ENCODE measurements at places on chromosomes 13 and 19.
A peak's percentile ranks its signal among the peaks of the same experiment; 100 is the strongest.

GRCh38 chr13:98485561-98485960, 91.3 kb downstream of the STK24 start:
- DNase-seq, result no peak

DNA sequence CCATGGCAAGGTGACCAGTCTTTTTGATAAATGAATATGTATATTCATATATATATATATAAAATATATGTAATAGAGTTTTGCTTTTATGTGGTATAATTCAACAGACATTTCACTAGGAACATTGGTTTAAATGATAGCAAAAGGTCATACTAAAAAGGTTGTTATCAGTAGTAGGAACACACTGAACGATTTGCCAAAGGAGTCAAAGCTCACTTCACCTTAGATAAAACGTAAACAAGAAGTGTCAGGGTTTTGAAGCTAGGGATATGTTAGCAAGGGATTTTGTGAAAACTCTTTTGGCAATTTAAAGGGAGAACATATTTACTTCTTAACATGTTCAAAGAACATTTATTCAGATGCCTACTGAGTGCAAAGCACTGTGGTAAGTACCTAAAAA, 8.0 kb upstream of the HS6ST3 start:
- DNase-seq, result no peak

DNA sequence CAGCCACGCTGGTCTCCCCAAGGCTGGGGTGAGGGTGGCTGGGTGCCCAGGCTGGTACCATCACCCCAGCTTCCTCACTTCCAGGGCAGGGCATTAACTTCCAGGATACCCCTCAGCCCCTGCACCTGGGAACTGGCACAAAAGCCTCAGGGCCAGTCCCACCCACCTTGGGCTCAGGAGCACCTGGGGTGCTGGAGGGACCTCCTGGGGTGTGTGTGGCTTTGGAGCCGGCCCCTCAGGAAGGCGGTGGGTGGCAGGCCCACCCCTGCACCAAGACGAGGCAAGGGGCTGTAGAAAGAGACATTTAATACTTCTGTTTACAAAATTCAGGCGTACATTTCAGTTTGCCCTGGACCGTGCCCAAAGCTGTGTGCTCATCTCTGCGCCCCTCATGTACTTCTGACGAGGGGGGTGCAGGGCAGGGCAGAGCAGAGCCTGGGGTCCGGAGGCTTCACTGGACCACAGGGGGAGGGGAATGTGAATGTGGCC, 16.8 kb downstream of the MPND start:
- no peak for DNase-seq

DNA sequence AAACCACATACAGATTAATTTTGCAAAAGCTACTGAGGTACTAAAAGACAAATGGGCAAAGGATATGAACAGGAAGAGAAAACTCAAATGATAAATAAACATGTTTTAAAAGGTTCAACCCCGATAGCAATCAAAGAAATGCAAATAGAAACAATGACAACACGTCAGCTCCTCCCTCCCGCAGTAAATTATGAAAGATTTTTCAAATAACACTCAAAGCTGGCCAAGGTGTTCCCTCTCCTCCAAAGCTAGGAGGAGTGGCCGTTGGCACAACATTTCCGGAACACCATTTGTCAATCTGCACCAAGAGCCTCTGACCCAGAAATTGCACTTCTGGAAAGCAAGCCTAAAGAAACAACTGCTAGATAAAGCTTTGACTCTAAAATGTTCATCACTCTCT, 28.3 kb downstream of the INSR start:
- DNase-seq, result no peak

GRCh38 chr13:30429721-30430694, 7.7 kb downstream of the UBE2L5 start:
- DNase-seq, result peak; percentile 60

DNA sequence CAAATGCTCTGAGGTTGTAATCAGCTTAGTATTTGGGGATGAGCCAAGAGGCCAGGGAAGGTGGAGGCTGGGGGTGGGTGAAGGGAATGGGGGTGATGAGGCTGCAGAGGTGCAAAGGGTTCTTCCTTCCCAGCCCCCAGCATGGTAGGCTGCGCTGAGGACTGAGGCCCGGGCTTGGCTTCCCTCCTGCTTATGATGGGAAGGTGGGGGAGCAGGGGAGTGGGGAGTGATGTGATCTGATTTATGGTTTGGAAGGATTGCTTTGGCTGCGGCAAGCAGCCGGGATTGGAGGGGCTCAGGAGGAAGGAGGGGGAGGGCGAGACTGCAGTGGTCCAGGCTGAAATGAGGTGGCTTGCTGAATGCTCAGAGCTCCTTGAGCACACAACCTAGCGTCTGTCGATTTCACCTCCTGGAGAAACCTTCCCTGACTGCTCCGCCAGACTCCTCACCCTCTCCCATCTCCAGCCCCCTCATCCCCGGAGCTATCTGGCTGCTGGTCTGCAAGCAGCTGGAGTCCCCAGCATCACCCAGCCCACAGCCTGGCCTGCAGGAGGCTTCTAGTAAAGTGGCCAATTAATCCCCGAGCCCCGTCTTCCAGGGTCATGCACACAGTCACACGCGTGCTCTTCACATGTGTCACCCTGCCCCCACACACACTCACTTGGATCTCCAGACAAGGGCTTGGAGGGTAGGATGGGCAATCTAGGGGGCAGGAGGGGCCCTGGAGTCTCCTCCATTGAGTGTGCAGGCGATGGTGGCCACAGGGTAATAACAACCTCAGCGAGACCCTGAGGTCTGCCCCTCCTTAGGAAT, 757 bp upstream of the CLEC11A start:
- no peak for DNase-seq

DNA sequence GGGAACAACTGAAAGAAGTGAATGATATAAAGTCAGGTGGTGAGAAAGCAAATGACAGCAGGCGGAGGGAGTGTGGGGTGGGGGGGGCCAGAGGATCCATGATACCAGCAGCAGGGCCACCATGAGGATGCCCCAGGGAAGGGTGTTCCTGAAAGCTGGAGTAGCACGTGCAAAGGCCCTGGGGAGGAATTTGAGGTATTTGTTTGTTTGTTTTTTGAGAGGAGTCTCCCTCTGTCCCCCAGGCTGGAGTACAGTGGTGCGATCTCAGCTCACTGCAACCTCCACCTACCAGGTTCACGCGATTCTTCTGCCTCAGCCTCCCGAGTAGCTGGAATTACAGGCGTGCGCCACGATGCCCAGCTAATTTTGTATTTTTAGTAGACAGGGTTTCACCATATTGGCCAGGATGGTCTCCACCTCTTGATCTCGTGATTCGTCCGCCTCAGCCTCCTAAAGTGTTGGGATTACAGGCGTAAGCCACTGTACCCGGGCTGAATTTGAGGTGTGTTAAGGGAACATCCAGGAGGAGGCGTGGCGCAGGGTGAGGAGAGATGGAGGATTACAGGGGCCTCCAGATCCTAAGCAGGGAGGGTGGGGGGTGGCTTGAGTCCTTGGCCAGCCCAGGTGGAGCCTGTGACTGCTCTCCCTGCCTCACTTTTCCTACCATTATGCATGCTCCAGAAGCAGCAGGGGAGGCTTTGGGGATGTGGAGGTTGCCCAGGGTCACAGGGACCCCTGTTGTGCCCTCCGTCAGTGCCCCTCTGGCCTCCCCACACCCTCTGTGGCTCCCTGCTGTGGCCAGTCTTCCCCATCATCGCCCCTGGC, 12.4 kb upstream of the JUND start:
- no peak for DNase-seq

DNA sequence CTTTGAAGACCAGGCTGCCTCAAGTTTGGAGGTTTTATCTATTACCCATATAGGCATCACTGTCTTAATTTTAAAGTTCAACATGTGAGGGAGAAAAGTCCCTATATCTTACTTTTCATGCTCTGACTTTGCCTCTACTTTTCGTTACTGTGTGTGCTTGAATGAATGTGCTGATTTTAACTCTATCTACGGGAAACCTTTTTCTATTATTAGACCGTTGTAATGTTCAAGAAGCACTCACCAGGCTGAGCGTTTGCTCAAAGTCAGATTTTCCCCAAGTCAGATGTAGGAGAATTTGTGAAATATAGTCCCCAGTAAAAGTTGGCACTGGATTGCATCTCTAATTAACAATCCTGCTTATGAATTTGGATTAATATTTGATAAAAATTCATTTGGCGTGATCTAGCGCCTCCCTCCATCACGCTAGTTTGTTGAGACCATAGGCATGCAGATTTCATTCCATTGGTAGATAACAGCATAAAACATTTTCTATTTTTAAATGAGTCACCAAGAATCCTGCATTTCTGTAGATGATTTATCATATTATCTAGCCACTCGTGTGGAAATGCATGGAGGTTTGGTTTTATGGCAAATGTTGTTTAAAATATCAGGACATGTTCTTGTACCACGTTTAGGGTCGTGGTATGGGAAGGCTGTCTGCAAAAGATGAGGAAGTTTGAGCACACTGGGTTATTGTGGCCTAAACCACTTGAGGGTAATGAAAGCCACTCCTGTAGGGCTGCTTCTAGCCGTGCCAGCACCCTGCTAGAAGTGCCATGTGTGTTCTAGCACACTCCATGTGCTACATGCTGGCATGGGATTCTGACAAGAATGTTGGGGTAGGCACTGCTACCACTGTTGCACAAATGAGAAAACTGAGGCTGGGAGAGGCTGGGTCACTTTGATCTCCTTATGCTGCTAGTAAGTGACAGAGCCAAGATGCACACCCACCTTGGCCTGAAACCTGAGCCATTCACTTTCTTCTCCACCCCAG, 179.4 kb downstream of the FGF9 start:
- no peak for DNase-seq

DNA sequence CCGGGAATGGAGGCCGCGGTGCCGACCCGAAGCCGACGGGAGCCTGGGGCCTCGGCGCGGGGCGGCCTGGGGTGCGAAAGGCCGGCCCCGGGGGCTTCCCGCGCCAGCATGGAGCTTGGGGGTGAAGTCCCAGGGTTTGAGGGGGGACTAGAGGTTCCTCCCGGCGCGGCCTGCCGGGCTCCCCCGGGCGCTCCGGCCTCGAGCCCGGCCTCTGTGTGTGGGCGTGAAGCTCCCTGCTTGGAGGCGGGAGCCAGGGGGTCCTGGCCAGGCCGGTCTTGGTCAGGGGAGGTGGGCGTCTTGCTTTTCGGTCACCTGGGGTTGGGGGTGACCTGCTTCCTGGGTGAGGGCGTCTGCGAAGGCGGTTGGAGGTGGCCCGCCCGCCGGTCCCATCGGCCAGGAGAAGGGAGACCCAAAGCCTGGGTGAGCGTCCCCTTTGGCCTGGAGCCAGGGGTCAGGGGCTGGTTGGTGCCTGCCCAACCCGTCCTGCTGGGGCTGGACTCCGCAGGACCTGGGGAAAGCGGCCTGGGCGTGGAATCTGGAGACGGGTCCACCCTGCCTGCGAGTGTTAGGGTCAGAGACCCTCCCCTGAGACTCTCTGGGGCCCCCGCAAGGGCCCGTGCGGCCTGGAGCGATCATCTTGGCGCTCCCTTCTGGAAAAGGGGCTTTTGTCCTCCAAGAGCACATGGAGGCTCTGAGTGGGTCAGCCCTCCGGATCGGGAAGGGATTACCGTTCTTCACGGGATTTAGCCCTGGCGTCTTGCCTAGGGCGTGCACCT, 535 bp downstream of the BSG start:
- no peak for DNase-seq

DNA sequence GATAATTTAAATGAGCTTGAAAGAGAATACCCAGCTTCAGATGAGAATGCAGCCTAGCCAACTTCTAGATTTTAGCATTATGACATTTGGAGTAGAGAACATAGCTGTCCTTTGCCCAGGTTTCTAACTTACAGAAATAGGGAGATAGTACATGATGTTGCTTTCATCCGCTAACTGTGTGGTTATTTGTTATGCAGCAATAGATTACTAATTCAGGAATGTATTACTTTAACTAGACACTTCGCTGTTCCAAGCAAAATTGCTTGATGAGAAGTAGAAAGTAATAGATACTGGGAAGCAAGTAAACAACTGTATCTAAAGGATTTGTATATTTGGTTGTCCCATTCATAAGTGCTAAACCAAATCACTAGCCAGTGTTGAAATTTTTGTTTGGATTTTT, 790.9 kb upstream of the PRR20A start:
- no peak for DNase-seq

DNA sequence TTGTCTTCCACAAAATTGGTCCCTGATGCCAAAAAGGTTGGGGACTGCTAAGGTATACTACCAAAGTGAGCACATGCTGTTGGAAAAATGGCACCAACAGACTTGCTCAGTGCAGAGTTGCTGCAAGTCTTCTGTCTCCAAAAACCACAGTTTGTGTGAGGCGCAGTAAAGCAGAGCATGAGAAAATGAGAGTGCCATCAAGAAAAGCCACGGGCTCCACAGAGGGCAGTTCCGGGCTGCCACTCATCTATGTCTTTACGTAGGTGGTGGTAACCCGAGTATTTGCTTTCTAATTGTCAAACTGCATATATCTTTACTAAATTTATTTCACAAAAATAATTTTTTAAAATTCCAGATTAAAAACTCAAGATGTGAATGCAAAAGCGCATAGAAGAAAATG, 123.8 kb downstream of the RNF17 start:
- no peak for DNase-seq

DNA sequence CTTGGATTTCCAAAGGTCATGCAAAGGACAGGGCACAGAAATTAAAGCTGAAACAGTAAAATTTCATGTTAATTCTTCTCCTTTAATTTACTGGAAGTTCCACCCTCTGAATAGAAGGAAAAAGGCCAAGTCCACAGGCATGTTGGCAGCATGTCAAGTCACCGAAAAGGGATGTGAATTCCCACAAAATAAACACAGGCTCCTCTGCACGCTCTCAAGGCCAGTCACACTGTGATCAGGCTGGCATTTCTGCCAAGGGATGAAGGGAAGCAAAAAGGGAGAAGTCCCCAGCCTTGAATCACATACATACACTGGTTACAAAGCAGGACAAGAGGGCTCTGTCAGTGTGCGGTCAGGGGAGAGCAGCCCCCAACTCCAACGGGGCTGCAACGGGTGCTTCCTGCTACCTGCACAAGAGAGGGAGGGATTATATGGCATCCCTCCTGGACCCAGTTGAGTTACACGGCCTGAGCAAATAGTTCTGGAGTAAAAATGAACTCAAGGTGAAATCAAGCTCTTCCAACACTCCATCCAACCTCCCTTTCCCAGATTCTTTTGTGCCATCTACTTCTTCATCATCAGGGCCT, 6.9 kb downstream of the DCLK1 start:
- no peak for DNase-seq

GRCh38 chr13:92510416-92510815, 716.2 kb upstream of the GPC6 start:
- DNase-seq, result no peak

DNA sequence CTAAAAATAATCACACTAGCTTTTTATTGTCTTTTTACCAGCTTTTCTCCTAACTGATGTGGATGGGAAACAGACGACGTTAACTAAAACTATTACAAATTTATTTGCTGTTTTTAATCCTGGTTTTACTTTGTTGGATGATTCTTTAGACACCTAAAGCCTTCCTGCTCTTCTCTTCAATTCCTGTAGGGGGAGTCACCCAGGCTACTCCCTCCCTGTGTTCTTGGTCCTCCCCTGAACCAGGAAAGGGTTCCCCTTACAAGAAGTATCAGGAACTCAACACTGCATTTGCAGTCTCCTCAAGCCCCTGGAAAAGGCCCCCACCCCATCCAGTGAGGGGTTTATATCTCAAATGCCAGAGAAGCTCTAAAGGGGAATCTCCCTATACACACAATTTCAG, 206.1 kb downstream of the SUCLA2 start:
- peak; percentile 18 for DNase-seq
